ENCODE measurements at places on chromosomes 2 and 18.

DNA sequence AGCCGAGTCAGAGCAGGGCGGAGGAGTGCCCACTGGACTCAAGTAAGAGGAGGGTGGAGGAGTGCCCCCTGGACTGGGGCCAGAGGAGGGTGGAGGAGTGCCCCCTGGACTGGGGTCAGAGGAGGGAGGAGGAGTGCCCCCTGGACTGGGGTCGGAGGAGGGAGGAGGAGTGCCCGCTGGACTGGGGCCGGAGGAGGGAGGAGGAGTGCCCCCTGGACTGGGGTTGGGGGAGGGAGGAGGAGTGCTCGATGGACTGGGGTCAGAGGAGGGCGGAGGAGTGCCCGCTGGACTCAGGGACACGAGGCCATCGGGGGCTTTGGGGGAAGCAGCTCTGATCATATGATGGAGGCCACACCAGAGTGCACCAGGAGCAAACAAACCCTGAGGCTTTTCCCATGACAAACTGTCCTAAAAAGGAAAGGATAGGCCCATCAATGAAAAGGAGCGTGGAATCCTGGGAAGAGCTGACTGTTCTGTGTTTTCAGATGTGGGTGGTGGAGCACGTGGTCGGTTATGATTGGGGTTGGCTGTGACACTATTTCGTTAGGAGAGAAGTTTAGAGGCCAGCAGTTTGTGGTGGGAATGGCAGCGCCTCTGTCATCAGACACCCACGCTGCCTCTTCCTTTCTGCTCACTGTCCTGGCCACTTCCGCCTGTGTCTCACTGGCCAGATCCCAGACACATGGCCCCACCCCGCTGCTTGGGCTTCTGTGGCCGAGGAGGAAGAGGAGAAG, 24.5 kb upstream of the HPCAL1 start:
- DNase-seq, result peak; percentile 54

DNA sequence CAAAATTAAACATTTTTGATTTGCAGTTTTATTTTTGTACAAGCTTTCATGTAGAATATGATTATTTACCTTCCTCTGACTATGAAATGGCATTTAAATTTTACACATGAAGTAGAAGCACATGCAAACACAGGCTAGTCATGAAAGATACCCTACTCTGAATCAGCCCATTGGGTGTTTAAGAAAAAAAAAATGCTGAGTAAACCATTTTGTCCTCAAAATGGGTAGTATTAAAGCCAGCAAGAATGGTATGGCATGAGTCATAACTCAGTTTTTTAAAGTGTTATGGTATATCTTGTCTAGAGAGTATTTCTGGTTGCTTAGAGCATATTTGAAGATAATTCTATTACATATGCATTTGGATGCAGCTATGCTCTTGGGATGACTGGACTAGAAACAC, 55.0 kb downstream of the PKP4 start:
- DNase-seq, result no peak

GRCh38 chr2:28601616-28602015, 105.8 kb downstream of the PLB1 start:
- DNase-seq, result no peak

- DNase-seq, result no peak
These were observed 530.7 kb downstream of the TMEM182 start for GRCh38 chr2:103292573-103292972.

- no peak for DNase-seq
These were observed 1139.4 kb upstream of the GYPC start for GRCh38 chr2:125516496-125517109.

GRCh38 chr2:215833531-215834162, 179.7 kb downstream of the MREG start:
- DNase-seq, result no peak
